ENCODE measurements at places on chromosomes 13 and 19.
A peak's percentile ranks its signal among the peaks of the same experiment; 100 is the strongest.

DNA sequence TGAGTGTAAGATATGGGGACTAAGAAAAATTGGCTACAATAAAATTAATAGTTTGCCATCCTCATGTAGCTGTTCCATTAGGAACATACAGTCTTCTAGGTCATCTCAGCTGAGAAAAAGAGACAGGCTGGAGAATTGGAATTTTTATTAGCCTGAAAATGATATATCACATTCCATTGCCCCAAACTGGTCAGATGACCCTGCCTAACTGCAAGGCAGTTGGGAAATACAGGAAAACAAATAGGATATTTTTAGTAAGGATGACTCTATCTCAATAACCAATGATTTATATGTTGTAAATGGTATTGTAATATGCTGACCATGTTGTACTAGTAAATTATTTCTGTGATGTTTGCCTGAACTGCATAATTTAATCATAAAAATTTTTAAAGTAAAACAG, 673.8 kb downstream of the PCDH9 start:
- no peak for DNase-seq

DNA sequence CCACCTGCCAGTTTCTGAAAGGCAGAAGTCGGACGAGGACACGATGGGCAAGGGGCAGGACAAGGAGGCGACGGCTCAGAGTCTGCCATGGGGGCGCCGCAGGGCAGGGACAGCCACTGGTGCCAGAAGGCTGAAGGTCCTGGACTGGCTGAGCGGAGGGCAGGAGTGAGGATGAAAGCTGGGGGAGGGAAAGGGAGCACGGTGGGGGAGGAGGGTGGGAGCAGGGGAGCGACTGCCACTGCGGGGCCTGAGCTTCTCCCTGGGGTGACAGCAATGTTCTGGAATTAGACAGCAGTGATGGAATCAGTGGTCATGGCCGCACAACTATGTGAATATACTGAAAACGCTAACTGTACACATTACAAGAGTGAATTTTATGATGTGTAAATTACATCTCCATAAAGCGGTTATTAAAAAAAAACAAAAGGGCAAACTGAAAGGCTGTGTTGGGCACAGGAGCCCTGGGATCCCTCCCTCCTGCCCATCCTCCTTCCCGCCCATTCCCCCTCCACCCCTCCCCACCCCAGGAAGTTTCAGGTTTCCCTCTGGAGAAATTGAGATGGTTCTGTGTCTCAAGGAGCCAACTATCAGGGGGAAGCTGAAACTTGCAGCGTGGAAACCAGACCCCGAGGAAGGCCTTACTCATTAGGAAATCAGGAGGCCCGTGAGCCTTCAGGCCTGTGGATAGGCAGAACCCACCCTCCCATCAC, 15.9 kb downstream of the MLLT1 start:
- no peak for DNase-seq

DNA sequence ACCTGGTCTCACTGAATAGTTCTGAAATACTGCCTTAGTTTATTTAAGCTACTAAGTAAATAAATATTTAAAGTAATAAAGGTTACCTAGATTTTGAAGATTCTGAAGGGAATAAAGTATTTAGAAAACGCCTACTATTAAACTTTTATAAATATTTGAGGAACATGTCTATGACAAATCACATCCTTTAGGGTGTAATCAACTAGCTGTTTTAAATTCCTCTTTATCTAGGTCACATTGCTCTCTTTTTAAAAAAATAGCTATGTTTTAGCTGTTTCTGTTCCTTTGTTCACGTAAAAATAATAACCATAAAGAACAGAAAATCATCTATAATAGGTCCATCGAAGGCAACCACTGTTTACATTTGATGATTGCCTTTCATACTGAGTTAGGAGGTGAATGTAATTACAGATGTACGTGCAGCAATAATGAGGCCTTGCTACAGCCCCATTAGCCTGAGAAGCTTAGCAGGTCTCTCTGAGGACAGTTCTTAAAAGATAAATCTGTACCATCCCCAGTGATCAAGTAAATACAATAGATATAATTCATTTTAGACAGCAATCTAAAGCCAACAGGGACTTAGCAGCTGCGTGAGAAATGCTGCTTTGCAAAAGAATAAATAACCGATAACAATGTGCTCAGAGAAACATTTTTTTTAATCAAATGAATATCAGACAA, 449.5 kb downstream of the LIG4 start:
- DNase-seq: no peak

DNA sequence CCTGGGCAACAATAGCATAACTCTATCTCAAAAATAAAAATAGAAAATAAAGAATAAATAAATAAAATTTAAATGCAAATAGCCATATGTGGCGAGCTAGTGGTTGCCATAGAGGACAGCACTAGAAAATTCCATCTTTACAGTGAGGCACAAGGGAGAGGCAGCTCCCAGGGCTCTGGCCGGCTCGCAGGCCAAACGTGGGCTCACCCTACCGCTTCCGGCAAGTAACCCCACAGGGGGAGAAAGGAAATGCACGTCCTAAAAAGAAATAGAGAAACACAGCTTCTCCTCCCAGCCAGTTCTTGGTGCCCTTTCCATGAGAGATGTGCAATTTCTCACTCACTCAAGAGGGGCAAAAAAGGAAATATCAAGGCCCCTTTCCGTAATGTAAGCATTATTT, 12.4 kb upstream of the GRWD1 start:
- no peak for DNase-seq

DNA sequence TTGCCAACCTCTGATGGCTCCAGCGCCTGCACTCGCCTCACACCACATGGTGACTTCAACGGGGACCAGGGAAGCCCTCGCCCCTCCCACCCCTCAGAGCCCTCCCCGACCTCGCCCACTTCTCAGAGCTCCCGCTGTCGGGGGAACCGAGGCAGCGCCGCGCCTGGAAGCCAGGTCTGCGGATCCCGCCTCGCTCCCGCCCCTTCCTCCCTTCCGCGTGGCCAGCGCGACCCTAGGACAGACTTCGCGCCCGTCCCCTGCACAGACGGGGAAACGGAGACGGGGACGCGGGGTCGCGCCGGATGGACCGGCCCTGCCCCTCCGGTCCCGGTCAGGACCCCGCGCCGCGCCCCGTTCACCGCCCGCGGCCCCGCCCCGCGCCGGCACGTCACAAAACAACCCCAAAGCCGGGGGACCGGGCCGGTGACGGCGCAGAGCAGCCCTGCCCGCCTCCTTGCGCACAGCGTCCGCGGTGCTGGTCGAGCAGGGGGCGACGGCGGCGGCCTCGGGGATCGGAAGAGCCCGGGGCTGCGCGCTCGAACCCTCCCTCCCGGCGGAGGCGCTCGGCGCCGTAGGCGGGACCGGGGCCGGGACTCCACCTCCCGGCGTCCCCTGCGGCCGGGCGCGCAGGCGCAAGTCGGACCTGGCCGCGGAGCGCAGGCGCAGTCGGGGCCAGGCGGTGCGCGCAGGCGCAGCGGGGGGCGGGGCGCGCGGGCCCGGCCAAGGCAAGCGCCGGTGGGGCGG, 379 bp upstream of the CDC34 start:
- peak; percentile 85 for DNase-seq

GRCh38 chr13:113669755-113670341, 2.8 kb downstream of the GRK1 start:
- DNase-seq: no peak

GRCh38 chr19:2026770-2027169, 11.3 kb upstream of the BTBD2 start:
- no peak for DNase-seq

DNA sequence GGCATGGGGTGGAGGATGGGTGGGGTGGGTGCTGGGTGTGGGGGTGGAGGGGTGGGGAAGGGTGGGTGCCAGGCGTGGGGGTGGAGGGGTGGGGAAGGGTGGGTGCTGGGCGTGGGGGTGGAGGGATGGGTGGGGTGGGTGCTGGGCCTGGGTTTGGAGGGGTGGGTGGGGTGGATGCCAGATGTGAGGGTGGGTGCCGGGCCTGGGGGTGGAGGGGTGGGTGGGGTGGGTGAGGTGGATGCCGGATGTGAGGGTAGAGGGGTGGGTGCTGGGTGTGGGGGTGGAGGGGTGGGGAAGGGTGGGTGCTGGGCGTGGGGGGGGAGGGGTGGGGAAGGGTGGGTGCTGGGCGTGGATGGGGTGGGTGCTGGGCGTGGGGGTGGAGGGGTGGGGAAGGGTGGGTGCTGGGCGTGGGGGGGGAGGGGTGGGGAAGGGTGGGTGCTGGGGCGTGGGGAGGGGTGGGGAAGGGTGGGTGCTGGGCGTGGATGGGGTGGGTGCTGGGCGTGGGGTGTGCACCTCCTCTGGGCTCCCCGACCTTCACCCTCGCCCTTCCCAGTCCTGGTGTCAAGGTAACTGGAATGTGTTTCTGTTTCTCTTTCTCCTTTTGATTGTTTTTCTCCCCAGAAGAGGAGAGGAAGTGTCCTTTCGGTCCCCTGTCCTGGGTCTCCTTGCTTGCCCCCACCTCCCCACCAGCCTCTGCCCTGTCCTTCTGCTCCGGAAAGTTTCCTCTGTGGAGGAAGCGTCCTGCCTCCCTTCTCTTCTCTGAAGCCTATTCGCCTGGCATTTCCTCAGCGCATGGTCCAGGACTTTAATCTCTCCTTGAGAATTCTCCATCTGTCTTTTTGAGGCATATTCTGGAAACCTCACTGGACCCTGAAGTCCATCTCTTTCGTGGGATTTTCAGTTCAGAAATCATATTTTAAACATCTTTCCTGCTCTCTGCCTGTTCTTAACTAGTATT, 22.9 kb upstream of the CFAP97D2 start:
- no peak for DNase-seq

- no peak for DNase-seq
Measured at GRCh38 chr19:5153601-5154128, 184.8 kb downstream of the KDM4B start.

DNA sequence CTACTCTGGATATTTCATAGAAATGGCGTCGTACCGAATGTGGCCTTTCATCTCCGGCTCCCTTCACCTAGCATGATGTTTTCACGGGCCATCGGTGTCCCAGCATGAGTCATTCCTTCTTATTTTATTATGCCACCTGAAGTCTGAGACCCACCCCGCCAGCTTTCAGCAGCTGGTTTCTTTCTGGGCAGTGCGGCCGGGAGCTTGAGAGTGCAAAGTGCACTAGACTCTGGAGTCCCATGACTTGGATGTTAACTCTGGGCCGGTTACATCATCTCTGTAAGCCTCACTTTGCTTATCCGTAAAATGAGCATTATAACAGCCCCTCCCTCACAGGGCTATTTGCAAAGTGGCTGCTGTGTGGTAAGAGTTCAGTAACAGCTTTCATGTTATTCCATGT, 5.8 kb upstream of the KMT5C start:
- DNase-seq: no peak

GRCh38 chr13:34467450-34468083, 474.5 kb upstream of the NBEA start:
- no peak for DNase-seq

DNA sequence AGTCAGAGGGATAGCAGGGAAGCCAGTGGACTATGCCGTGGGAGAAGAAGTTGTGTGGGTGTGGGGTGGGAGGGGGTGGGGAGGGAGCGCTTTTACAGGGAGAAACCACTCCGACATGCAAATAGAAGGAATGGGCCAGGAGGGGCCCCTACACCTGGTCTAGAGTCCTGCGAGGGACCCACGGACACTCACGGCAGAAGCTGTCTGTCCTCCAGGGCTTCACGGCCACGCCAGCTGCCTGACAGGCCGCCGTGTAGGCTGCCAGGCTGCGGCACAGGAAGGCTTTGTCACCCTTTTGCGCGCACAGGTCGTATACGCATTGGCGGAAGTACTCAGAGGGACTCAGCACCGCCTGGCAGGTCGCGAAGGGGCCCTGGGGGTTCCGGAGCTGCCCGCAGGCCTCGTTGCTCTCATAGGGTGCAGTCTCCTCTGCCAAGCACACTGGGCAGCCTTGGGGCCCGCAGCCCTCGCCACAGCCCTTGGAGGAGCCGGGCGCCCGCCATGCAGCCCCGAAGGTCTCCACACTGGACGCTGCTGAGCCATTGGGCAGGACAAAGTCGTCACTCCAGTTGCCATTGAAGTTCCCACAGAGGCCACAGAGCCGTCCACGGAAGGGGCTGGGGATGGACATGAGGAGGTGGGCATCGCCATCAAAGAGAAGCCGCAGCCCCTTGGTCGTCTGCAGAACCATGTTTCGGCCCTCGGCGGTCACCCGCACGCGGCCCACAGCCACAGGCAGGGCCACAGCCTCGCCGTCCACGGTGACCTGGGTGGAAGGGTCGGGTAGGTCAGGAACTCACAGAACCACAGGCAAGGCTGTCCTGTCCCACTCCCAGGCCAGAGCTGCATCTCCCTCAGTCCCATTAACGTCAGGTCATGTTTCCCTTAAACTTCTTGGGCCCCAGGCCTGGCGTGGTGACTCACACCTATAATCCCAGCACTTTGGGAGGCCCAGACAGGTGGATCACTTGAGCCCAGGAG, 26.0 kb upstream of the FBL start:
- DNase-seq: no peak

- DNase-seq: no peak
Measured at GRCh38 chr19:14006766-14007562, 844 bp upstream of the RFX1 start.

DNA sequence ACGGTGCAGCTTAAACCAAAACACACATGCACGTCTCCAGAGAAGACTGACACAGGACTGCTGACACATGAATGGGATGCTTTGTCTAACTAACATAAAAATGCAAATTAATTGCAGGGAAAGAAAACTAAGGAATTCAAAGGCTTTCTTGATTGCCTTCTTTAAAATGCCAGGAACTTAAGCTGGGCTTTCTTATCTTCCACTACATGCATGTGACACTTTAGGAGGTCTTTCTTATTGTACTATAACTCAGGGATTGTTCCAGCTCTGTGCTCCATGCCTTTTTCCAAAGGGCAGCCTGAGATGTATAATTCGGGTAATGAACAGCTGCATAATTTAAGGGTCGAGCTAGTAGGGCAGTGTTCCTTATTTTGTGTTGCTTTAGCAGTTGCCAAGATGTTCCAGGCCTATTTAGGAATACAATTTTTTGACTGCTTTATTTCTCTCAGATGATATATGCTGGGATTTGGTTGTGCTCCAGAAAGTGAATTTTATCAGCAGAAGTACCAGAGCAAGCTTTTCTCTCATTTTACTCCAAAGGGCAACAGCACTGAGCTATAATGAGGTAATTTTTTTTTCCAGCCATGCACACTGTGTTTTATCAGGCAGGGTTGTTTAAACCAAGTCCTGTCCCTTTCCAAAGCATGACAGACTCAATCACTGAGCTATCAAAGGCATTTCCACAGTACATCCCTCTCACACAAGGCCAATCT, 885.2 kb downstream of the PCDH9 start:
- no peak for DNase-seq

DNA sequence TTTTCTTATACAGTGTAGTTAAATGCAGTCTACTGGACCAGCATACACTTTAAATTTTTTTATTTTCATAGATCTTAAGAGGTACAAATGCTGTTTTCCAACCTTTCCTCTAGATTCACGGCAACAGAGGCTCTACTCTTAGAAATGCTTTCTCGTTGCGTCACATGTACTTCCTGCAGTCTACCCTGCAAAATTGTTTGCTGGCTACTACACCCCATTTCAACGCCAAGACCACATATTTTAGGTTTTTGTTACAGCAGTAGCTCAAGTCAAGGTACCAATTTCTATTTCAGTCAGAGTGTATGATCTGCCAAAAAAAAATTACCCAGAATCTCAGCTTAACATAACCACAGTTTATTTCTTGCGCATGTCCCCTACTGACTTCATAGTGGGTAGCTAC, 94.1 kb downstream of the TNFSF13B start:
- no peak for DNase-seq

Data from activated T-cell treated with anti-CD3 and anti-CD28 coated beads, Interleukin-2, amount 50 U/mL, for 48 hours (primary cell).